ENCODE measurements at places on chromosomes 7 and 10. TPM values are rescaled to one million over a fixed set of nuclear protein-coding genes. Genes with fewer than 3 reads are reported as not detected.

GRCh38 chr10:128472196-128472595 lies 346.0 kb upstream of the MKI67 start:
- DNase-seq = no peak

- no peak for DNase-seq
Measured at GRCh38 chr7:132065193-132065988, 509.0 kb upstream of the PODXL start.

DNA sequence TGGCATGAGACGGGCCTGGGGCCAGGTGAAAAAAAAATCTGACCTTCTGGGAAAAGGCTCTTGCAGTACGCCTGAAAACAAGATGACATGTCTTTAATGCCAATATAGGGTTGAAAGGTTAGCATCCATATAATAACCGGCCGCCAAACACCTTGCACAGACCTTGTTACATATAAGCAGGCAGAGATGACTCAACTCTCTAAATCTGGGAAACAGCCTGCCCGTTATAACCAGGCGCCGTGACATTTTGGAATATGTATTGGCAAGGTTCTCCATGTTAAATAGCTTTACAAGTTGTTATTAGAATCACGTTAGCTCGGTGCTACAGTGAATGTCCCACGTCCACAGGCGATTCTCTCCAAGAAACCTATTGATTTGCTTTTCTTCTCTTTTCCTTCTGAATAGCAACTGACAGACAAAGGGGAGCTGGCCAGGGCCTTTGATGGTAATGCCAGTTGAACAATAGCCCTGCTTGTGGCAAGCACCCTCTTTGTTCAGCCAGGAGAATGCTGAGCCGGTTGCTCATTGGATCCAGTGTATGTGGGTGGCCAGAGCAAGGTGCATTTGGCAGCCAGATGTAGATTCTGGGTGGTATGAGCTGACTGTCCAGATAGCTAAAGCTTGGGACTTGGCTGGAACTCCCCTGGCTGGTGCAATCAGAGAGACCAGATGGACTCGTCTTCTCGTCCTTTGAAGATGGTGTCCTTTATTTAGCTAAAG lies 80.1 kb upstream of the AUTS2 start:
- DNase-seq = no peak

Gene C10orf53
- total RNA-seq = not detected
